GM12891 (cell line): ENCODE measurements at places on chromosomes 16 and 17.

- no peak for DNase-seq
Observed at GRCh38 chr16:86199182-86199581, 300.2 kb downstream of the IRF8 start.

DNA sequence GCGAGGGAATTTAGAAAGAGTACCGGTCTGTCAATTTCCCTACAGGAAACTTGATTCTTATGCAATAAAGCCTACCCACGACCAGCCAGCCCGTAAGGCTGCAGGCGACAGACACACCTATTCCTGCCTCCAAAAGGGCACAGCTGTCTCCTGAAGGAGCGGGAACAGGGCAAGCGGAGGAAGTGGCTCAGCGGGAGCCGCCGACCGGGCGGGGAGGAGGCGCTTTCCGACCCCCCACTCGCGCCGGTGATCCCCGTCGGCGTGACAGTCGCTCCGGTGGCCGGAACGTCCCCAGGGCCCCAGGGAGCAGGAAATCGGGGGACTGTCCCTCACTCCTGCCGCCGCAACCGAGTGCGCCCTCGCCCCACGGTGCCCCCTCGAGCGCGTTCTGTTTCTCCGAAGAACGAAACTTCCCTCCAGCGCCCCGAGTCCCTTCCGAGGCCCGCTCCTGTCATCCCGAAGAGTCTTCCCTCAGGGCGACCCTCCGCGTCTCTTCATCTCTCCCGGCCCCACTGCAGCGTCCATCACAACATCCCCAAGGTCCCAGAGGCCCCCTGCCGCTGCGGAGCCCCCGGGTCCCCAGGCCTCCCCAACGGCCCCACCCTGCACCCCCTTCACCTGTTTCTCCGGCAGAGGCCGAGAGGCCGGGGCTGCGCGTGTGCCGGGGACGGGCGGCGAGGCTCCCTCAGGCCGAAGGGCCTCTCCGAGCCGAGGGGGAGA, 421 bp downstream of the STAT3 start:
- no peak for DNase-seq

- DNase-seq: no peak
Observed at GRCh38 chr16:747978-748746, 7.4 kb upstream of the CIAO3 start.

- no peak for DNase-seq
Observed at GRCh38 chr17:18856570-18856915, 1.4 kb upstream of the PRPSAP2 start.

DNA sequence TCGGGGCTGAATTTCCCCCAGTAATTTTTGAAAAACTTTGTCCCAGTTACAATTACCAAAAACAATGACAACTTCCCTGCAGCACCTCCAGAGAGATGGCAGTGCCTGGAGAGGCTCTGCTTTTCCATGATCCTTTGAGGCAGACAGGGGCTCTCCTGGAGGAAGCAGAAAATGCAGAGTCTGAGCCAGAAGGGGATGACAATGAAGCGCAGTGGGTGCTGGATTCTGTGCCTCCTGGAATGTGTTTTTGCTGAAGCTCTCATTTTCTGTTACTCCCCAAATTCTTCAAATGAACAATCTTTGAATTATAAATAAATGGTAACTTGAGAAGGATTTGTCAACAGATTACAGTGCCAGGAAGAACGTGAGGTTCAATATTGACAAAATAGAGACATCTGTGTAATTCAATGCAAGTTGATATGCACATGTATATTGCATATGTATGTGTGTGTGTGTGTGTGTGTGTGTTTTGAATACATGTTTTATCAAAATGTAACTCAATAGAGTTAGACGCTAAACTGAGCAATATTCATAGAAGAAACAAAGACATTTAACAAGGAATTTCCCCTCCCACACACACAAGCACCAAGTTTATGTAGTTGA, 9.7 kb upstream of the RUSF1 start:
- no peak for DNase-seq

GRCh38 chr17:32654324-32654723, 167.5 kb downstream of the CDK5R1 start:
- DNase-seq: no peak

DNA sequence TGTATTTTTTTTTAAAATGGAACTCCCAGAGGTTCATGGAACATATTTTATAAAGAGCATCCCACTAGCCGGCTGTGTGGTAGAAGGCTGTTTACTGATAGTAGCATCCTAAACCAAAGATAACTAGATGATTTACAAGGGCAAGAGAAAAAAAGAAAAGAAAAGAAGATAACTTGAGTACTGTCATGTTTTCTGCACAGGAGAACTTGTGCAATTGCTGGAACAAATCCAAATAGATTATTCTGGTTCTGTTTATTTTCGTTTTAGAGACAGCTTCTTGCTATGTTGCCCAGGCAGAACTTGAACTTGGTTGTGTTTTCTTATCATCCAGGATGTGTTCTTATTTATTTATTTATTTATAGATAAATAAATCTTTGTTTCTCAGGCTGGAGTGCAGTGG, 20.9 kb upstream of the PPM1D start:
- no peak for DNase-seq

DNA sequence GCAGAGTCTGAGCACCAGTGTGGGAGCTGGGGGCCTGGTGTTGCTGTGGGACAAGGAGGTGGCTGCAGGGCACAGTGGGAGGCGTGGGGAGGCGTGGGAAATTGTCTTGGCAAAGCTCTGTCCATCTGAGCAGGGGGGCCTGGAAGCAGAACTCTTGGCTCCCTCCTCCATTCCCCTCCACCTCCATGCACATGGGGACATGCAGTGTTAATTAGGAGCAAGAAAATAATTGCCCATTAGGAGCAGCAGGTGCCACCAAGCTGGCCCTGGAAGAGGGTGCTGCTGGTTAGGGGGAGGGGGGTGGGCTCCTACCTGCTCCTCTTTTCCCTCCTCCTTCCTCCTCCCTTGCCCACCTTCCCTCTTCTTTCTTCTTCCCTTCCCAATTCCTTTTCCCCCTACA, 4.5 kb downstream of the TTYH2 start:
- no peak for DNase-seq

DNA sequence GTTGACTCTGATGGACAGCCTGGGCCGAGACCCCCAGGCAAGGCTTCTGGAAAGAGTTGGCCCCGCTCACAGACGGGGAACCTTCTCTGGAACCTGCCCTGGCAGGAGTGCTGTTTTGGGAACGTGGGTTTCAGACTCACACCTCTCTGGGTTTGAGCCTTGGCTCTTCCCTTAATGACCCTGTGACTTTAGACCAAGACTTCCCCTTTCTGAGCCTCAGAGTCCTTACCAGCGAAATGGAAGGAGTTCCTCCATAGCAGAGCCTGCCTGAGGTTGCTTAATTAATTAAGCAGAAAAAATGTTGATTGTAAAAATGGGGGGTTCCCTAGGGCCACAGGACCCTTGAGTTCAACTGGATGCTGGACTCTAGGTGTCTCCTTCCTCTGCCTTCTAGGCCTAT, 408.2 kb downstream of the SEC14L1 start:
- DNase-seq: no peak

GRCh38 chr17:18267927-18268711, 7.7 kb downstream of the MIEF2 start:
- DNase-seq: no peak

- no peak for DNase-seq
Observed at GRCh38 chr16:73778887-73779286, 517.7 kb upstream of the PSMD7 start.
